ENCODE measurements at places on chromosomes 16 and 17.
A peak's percentile ranks its signal among the peaks of the same experiment; 100 is the strongest.

DNA sequence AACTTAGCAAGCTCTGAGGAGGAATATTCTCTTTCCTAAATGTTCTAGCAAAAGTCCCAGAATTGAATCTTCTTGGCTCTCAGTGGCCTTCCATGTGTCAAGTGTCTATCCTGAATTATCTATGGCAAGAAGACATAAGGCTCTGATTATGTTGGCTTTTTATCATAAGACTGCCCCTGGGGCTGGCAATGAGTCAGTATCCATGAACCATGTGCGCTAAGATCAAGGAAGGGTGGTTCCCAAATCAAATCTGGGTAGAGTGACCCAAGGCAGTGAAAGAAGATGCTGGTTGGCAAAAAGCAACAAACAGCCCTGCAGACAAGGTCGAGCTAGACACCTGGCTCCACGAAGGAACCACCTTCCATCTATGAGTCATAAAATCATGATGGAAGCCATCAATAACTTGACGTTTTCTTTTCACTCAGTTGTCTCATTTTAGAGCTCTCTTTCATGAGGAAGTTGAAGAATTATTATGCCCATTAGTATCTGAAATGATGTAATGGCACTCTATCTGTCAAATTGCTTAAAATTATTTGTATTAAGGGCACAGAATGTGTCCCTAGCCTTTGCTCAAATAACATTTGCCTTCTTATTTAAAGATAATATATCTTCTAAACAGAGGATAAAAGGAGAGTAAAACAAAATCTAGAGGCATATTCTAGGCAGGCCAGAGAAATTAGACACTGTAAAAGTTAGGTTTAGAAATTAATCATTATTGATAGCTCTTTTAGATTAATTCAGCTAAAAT, 657.7 kb upstream of the GOT2 start:
- DNase-seq = no peak

DNA sequence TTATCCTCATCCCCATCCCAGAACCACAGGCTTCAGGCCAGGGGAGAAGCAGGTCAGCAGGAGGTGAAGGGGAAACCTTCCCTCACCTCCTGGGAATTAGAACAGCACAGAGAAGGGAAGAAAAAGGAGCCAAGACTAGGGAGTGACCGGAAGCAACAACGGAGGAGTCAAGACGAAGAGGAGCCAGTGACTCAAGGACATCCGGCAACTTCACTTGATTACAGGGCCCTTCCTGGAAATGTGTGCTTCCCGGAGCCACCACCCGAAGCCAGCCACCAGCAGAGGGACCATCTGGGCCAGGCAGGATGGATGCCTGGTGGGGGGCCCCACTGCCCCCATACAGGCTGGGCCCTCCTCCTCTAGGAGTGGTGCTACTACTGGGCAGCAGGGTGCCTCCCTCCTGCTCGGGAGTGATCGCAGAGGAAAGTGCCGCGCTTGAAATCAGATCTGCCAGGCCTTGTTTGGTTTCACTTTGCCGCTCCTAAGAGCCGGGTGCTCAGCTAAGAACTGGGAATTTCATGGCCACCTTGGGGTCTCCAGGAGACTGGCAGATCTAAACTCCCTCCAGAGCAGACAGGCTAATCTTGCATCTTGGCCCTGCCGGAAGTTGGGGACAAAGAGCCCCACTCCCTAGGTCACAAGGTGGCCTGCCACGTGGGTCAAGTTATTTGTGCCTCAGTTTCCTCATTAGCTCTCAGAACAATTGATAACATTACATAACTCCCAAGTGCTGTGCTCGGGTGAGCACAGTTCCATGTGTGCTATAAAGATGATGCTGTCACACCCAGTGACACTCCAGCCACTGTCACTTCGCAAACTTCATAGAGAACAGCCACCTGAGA, 6.6 kb downstream of the CDC42EP4 start:
- no peak for DNase-seq

DNA sequence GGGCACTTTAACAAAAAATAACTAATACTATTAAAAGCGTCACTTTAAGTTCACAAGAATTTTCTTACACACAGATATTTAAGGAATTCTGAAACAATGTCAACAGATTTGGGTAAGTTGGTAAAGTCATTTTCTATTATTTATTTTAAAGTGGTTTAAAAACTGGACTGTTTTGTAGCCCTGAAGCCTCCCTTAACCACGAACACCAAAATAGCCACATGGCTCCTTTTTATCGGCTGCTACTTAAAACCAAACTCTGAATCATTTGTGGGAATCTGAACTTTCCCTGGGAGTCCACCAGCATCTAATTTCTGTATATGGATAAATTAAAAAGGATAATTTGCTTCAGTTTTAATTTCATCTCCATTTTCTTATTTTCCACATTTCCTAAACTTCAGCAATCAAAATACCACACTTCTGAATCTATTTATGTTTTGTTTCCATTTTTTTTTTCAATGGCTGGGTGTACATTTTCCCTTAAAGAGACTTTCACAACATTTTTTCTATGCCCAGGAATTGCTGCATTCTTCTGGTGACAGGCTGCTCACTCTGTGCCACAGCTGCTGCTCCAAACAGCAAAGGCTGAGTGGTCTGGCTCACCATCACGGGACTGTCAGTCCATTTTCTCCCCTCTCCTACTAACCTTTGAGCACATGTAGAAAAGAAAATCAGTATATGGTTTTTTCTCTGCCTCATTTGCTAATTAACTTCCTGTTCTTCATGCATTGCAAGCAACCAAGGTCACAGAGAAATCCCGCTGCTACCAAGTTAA, 255.5 kb upstream of the KCNJ16 start:
- no peak for DNase-seq

DNA sequence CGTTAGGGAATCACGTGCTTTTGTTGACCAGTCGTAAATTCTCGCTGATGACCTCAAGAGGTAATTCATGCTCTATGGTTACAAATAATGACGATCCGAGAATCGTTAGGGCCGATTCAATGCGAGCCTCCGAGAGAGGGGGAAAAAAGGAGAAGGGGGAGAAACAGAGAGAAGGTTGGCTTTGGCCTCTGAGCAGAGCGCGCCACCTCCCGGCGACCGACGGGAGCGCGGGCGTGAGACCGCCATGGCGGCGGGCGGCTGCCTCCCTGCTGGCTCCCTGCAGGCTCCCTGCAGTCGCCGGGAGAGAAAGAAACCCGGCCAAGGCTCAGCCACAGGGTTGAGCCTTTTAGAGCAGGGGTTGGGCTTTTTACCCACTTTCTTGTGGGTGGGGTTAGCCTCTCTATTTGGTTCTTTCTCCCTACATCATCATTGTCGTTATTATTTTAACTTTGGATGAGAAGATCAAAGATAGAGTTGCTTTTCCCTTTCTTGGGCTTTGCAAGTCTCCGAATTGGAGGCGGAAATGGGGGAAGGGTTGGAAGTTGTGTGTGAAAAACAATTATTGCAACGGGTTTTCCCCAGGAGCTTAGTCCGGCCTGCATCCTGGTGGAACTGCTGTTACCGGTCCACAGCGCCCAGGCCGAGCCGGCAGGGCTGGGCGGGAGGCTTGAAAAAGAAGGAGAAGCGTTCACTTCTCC, 410 bp upstream of the HOXB5 start:
- peak; percentile 58 for DNase-seq

DNA sequence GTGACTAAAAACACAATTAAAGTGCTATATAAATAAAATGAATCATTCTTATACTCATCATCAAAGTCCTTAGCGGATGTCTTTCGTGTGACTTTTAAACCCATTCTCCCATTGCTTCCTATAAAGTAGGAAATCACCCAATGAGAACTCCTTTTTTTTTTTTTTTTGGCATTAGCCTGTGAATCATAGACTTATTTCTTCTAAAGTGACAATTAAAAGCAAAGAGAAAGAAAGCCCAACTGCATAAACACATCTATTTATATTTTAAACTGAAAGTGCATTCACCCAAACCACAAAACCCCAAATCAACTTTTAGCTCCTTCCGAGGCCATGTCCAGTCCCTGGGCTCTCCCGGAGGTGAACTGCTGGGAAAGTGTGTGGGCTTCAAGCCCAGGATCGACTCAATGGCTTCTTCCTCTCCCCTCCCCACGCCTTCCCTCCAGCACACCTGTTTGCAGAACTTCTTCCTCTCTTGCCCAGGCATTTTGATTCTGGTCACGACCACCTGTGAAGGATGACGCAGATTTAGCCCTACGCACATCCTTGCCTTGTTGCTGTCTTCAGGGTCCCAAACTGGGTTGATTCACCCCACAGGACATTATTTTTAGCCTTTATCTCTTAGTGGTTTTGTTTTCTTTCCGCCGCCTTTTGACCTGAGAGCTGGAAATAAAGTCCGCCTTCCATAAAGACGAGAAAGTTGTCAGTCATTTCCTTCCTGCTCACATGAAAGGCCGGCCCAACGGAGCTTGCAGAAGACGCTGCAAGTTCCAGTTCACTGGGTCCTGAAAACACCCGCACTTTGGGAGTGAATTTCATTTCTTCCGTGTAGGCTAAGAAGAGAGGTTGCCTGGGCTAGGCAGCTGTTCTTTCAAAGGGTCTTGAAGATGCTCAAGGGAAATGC, 166.8 kb downstream of the MAP2K6 start:
- DNase-seq = no peak

DNA sequence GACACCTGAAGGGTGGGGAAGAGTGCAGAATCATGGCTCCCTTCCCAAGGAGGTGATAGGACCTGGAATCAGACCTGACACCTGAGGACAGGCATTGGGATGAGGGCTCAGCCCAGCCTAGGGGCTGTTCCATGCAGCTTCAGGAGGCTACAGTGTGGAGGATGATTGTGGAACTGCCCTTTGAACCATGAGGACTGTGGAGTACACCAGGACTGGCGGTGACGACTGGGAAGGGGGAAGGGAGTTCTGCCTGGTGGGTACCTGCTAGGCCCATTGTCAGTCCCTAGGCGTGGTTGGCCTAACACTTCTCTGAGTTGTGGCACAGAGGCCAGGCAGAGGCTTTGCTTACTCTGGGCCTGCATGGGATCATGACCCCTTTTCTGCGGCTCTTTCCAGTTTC, 76.1 kb downstream of the MPRIP start:
- DNase-seq = no peak

- no peak for DNase-seq
Measured at GRCh38 chr17:69913616-69914015, 161.4 kb upstream of the KCNJ16 start.

DNA sequence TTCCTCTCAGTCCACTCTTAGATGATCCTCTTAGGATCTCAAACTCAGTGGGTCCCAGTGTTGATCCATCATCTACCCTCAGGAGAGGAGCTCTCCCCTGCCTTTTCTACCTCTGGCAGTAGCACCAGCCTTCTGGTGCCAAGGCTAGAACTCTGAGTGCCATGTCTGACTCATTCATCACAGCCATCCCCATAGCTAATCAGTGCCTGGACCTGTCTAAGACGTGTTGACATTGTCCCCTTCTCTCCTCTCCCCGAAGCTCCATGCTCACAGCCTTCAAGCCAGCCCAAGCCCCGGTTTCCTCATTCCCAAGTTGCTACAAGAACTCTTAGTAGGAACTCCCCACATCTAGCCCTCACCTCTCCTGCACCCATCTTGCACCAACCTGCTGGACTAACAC, 73.5 kb upstream of the GRIN2A start:
- DNase-seq = no peak

DNA sequence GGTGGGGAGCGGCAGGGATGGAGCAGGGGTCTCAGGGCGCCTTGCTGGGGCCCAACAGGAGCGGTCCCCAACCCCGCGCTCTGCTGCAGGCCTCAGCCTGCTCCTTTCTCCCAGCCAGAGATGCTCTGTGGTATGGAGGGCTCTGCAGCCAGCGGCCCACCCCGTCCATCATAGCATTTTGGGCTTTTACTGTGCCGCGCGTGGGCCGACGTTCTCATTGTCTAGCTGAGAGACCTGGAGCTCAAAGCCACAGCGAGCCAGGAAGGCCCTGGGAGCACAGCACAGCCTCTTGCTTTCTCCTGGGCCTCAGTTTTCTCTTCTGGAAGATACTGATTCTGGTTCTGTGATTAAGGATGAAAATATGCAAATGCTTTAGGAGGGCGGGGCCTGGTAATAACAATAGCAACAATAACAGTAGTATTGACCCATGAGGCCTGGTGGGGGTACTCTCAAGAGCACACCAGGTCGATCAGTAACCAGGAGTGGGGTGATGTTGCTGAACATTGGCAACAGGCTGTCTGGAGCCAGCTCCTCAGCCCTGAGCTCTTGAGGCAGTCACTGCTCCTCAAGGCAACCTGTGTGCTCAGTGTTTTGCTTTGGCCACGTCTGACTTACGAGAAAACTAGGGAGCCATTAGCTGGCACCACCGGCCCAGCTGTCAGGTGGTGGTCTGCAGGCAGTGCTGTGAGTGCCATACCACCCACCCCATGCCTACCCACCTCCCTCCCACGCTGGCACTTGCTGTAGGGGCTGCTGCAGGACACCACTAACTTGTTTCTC, 1.1 kb upstream of the RASD1 start:
- no peak for DNase-seq

DNA sequence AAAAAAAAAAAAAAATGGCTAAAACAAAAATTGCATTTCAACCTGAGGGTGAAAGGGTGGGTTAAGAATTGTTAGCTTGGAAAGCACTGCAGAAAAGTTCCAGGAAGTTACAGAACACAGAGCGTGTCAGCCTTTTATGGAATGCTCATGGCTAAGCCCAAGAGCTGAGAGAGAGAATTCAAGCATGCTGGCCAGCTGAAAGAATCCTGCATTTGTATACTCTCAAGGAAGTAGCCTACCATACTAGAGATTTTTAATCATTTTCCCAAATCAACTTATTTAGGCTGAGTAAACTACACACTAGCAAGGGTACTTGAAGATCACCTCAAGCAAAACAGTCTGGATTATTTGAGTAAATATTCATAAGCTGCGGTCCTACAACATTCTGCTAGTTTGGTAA, 153.9 kb downstream of the KCNJ2 start:
- no peak for DNase-seq

DNA sequence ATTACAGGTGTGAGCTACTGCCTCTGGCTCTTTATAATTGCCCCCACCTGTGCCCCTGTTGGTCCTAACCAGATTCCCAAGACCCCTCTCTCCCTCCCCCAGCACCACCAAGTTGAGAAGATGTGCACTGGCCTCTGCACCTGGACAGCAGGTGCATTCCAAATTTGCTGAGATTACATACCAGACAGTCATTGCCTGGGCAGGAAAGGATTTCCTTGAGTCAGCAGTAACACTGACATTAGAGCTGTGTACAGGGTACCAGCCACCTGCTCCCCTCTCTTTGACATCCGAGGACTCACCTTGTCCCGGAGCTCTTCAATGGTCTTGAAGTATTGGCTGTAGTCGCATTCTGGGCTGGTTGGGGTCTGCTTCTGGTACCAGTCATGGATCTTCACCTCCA, 659 bp downstream of the KRT15 start:
- DNase-seq = no peak

- no peak for DNase-seq
Measured at GRCh38 chr17:15951368-15952047, 6.6 kb downstream of the ADORA2B start.

GRCh38 chr17:79628861-79629547, 18.2 kb upstream of the RBFOX3 start:
- no peak for DNase-seq

DNA sequence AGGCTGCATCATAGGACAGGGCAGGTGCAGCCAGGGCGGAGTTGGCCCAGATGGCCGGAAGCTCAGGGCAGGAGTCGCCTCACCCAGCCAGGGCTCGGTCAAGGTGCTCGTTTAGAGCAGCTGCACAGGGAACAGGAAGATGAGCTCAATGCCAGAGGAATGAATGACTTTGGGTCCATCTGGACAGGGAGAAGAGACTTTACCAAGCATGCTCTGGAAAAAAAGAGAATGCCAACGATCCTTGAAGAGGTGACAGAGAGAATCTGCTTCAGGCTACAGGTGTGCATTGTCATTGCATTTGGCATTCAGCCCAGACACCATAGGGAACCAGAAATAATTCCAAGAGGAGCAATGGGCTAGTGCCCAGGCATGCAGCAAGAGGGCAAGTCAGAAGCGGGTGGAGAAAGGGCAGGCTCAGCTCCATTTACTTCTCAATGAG, 6.7 kb upstream of the MPP3 start:
- DNase-seq = no peak
